Hepatic stellate cell (primary cell): ENCODE measurements at places on chromosomes 3 and 15.
A peak's percentile ranks its signal among the peaks of the same experiment; 100 is the strongest.

DNA sequence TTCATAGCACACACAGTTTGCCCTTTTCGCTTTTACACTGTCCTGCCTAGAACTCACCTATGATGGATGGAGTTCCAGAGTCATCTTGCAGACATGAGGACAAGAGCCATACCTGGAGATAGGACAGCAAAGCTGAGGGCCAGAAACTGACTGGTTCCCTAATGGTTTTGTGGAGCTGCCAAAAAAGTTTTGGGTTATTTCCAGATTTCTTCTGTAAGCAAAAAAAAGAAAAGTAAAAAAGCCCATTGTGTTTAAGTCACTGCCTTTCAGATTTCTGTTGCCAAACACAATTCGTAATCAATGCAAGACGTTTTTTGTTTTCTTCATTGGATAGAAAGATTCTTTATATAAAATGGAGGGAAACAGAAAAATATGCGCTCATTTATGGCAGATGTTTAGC lies 42.4 kb upstream of the KY start:
- no peak for DNase-seq

- no peak for DNase-seq
Observed at GRCh38 chr3:58082047-58082446, 73.8 kb downstream of the FLNB start.

- DNase-seq: no peak
Observed at GRCh38 chr15:29097168-29097567, 172.5 kb downstream of the NSMCE3 start.

DNA sequence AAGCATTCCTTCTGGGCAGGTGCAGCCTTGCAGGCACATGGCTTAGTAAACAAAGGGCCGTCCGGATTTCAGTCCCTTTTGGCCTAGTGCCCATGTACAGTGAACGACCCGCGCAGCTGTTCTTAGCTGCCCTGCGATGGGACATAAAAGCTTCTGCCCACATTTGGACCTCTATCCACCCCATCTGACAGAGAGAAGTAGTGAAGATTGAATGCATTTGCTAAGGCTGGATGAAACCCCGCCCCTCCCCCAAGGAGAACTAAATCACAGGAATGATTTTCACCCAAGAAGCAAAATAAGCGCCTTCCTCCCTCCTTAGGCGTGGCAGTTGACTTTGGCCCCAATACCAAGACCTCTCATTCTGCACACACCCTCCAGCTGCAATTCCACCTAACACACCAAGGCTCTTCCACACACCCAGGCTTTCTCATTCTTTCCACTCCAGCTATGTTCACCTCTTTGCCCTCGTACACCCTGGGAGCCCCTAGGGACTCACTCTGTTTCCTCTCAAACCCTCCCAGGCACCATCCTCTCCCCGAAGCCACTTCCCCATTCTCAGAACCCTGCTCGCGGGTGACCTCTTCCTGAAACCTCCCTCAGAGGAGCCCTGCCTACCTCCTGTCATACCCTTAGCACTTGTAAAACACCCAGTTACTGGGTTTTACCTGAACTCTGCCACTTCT lies 14.1 kb upstream of the HRH1 start:
- no peak for DNase-seq

DNA sequence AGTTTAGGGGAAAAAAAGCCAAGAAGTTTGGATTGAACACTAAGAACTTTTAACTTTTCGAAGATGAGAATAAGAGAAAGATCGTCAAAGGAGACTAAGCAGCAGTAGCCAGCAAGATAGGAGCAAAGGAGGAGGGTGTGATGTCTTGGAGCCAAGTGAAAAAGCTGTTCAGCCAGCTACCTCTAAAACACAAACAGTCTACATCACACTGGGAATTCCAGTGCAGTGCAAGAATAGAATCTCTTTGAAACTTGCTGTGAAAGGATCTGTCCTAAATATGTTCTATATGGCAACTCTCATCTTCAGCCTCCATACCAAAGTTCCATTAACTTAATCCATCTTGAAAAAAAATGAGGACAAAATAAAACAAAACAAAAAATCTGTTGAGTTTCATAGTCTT lies 541.5 kb downstream of the MAGI1 start:
- no peak for DNase-seq

DNA sequence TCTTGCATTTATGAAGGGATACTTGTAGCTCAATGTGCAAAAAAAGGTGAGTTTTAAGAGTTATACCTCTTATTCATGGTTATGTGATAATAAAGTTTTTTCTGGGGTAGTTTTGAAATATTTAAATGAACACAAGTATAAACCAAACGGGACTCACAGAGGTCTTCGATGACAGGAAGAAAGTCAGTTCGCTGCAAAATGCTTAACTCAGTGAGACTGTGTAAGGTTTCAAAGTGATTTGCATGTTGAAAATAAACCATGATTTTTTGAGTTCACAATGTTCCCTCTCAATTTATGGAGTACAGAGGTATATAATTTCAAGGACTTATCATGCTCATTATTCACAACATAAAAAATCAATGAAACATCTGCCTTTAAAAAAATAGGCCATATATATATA lies 36.3 kb upstream of the MYH15 start:
- no peak for DNase-seq

DNA sequence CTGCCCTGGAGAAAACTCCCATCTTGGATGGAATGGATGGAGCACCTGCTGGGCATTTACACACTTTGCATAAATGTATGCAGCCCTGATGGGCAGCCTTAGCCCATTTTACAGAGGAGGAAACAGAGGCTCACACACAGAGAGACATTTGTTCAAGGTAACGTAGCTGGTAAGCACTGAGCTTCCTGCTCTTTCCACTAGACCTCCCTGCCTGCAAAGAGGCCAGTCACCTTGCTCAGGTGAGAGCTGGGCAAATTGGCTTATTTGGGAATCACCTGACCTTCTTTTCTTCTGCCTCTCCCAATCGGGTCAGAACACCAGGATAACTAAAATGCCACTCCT lies 51.4 kb upstream of the FLNB start:
- no peak for DNase-seq

DNA sequence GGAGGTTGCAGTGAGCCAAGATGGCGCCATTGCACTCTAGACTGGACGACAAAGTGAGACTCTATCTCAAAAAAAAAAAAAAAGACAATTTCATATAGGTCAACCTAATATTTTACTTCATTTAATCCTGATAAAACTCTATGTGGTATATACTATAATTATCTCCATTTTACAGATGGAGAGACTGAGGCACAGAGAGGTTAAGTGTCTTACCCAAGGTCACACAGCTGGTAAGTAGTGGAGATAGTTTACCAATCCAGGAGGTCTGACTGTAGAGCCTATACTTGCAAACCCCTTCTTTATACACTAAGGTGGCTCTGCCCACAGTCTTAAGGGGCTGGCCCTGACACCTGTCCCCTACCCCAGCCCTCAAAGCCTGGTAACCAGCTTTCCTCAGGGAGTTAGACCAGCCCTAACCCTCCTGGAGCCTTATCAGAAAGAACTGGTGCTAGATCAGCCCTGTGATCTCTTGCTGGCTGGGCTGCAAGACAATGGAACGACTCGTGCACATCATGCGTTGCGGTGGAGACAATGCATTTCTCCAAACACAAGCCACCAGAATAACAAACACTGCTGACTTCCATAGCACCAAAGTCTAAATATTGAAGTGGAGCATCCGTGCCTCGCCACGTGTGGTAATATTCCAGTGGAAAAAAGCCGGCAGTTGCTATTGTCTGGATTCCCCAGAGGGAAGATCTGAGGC lies 60.0 kb upstream of the SMAD3 start:
- no peak for DNase-seq

GRCh38 chr3:154389861-154390260 lies 40.1 kb downstream of the GPR149 start:
- DNase-seq: no peak

DNA sequence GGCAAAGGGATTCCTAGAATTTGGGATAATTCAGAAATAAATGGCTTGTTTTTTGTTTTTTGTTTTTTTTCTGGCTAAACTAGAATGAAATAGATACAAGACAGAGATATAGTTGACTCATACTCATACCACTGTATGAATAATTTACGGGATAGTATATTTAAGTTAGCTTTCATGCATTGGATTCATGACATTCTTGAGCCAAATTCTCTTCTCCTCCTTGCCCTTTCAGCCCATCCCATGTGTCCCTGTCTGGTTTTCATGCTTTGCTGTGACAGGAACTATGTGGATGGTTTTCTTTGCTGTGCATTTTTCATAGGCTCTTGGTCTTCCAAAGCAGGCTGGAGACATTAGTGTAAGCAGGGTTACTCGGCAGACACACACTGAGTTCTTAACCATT lies 66.6 kb upstream of the UMPS start:
- DNase-seq: peak; percentile 61

DNA sequence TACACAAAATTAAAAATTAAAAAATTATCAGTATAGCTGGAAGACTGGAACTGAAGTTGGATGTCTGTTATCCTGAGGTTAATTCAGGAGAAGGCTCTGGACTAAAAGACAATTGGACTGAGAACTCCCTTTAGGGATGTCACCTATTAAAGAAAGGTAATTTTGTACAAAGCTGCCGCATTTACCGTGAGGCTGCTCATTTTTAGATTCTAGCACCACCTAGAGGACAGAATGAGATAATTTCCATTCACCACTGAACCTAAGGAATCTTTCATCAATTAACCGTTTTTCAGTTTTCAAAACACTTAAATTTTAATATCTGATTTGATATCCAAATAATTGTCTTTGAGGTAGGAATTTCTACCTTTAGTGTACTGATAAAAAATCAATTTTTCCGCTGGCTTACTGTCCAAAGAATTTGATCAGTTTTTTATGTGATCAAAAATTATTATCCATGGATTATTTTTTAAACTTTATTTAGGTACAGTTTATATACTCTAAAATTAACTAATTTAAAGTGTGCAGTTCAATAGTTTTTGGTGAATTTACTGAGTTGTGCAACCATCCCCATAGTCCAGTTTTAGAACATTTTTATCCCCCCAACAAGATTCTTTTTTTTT lies 106.7 kb upstream of the TNIK start:
- DNase-seq: peak; percentile 21

- DNase-seq: no peak
Observed at GRCh38 chr15:97316362-97316761, 644.1 kb upstream of the ARRDC4 start.

- no peak for DNase-seq
Observed at GRCh38 chr3:177357352-177358090, 160.2 kb upstream of the TBL1XR1 start.

DNA sequence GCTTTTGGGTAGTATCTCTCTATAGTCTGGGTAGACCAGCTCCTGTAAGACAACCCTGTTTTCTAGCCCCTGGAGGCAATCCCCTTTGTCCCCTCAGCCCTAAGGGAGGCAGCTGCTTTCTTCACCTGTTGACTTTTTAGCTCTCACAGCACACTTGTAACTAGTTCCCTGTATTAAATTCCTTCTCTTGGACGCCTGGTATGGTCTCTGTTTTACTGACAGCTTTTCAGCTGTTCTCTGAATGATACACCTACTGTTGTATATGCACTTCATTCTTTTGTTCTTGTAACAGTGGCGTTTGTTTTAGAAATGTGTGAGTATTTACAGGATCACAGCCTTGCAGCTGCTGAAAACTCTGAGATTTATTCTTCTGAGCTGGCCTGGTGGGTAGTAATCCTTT lies 413.0 kb upstream of the RBMS3 start:
- no peak for DNase-seq

GRCh38 chr3:62479326-62479725 lies 106.0 kb upstream of the FEZF2 start:
- no peak for DNase-seq

DNA sequence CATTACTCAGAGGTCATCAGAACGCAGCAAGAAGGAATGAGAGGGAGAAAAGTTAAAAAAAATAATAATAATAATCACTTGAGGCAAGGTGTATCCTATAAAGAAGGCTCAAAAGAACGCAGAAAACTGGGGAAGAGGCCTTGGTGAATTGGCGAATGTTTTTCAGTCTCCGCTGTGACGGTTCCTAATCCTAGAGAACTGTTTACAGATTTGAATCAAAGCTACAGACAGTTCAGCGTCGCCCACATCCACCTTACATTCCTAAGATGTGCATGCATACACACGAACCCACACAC lies 634 bp downstream of the ZMAT3 start:
- DNase-seq: no peak

DNA sequence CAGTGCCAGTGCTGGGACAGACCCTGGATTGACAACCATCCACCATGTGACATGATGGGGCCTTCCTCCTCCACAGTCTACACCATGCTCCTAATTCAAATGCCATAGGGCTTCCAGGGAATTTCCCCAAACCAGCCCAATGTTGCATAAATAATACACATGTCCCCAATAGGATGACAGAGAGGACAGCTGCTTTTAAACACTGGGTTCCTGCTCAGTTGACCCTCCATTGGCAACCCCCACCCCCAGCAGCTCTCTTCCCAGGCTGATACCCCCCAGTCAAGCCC lies 28.3 kb upstream of the ATP2B2 start:
- no peak for DNase-seq

- no peak for DNase-seq
Observed at GRCh38 chr3:172142051-172142863, 102.9 kb downstream of the FNDC3B start.

DNA sequence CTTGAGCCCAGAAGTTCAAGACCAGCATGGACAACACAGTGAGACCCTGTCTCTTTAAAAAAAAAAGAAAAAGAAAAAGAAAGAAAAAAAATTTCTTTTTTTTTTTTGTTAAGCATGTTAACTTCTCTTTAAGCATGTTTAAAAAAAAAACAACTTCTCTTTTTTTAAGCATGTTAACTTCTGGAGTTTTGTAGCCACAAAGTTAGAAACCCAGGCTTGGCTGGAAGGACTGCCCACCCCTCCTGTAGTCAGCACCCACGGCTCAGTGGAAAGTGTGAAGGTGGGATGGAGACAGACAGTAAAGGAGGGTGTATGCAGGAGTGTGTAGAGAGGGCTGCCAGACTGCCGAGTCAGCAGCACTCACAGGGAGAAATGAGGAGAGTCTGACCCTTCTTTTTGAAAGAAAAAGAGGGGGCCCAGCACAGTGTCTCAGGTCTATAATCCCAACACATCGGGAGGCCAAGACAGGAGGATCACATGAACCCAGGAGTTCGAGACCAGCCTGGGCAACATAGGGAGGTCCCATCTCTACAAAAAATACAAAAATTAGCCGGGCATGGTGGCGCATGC lies 33.2 kb downstream of the GOLGA8S start:
- DNase-seq: no peak

DNA sequence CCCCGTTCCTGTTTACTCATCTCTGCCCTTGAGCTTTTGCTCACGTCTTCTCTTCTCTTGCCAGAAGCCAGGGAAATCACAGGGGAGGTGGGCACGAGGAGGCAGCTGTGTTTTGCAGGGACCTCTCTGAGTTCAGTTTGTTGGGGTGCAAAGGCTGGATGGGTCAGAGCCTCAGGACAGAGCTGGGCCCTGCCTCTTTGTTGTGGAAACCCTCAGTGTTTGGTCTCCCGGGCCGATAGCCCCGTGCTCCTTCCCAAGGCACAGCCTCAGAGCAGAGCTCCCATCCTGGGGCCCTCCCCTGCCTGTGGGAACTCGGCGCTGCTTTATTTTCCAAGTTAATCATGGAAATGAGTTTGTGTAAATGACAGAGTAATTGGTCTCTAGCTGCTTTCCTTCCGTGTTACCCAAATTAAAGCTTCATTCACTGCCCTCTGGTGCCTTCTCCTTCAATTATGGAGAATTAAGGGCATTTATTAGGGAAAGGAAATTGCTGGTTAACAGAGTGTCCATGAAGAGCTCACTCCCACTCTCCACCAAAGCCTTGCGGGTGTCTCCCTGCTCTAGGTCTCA lies 40.9 kb downstream of the BDH1 start:
- no peak for DNase-seq
